AG09309 (cell line): ENCODE measurements at places on chromosomes 4 and X.
A peak's percentile ranks its signal among the peaks of the same experiment; 100 is the strongest.

- no peak for DNase-seq
Measured at GRCh38 chrX:136623396-136623795, 24.6 kb upstream of the CD40LG start.

- DNase-seq, result no peak
Measured at GRCh38 chr4:147760695-147761094, 28.8 kb downstream of the ARHGAP10 start.

GRCh38 chr4:142248946-142249345 lies 597.2 kb downstream of the INPP4B start:
- peak; percentile 20 for DNase-seq

DNA sequence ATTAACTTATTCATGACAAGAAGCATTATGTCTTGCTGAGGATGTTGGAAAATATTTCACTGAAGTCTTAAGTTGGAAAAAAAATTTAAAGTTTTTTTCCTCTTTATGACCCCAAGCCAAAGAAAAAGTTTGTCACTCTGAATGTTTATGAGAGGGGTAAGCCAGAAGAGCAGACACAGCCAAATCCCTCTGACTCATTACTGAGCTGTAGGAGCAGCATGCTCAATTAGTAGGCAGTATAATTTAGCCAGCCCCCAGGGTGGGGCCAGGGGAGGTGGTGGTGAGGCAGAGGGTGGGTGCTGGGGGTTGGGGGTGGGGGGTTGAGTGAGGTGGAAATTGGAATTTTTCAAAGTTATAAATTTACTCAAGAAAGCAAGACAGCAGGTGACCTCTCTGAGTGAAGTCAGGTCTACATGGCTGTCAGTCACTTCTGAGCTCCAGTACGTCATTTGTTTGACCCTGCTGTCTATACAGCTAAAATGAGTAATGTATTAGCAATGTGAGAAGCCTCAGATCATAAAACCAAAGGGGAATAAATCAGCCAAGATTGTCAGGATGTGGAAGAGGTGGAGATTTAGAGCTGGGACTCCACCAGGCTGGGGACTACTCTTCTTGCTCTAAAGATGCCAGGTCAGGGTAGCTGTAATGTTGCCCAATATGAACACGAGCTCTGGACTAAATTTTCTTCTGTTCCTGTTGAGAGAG lies 98.8 kb upstream of the NDP start:
- no peak for DNase-seq
